ENCODE measurements at places on chromosomes 1 and 21.

DNA sequence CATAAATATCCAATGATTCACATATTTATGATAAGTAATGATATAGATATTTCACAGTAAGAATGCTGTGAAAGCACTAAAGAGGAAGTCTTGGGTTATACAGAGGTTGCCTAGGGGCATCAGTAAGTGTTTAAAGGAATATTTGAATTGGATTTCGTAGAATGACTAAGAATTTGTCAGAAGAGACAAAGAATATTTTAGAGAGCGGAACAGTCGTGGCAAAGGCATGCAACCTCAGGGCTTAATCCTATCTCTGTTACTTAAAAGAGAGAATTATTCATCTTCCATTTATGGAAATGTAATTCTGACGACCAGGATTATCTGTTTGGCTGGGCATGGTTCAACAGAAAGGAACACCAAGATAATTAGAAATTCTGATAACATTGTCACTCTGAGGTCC lies 171.9 kb upstream of the NR5A2 start:
- DNase-seq, result no peak

DNA sequence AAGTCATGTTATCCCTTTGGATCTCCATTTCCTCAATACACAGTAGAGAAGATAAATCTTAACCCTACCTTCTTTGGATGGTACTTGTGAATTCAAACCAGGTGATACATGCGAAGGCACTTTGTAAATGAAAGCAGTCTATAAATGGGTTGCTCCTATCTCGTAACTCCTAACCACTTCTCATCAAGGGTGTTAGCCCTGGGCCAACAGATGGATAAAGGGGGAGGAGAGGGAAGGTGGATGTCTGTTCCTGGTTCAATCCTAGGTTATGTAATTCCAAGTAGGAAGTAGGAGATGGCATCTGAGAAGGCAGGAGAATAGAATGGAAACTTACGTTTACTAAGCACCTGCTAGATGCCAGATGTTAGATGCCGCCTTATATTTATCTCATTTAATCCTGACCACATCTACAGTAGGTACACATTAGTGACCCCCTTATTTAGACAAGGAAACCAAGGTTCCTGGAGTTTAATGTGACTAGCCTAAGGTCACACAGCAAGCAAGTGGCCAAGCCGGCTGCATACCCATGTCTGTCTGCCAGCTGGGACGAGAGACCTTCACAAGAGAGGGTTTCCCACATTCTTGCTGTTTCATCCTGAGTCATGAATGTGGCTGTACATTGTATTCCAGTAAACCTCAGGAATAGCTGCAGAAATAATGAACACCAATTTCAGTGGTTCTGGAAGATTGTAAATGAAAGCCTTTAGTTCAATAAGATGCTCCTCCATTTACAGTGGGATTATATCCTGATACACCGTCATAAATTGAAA lies 47.7 kb downstream of the ELAVL4 start:
- no peak for DNase-seq

GRCh38 chr1:40659649-40659947 lies 5.9 kb downstream of the RIMS3 start:
- no peak for DNase-seq

DNA sequence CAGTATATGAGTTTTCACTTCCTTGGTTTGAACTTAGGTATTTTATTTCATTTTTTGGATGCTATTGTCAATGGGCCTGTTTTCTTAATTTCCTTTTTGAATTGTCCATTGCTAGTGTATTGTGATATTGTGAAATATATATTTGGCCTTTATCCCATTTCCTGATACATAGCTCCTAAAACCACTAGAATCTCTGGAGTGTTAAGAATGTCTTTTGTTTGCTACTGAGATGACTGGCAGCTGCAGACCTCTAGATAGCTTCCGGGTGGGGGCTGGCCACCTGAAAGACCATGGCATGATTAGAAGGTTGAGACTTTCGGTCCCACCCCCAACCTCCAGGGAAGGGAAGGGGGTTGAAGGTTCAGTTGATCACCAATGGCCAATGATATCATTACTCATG lies 245.4 kb downstream of the KCNJ6 start:
- DNase-seq, result no peak

- DNase-seq, result no peak
These were observed 58.9 kb upstream of the CTTNBP2NL start for GRCh38 chr1:112337028-112337531.

DNA sequence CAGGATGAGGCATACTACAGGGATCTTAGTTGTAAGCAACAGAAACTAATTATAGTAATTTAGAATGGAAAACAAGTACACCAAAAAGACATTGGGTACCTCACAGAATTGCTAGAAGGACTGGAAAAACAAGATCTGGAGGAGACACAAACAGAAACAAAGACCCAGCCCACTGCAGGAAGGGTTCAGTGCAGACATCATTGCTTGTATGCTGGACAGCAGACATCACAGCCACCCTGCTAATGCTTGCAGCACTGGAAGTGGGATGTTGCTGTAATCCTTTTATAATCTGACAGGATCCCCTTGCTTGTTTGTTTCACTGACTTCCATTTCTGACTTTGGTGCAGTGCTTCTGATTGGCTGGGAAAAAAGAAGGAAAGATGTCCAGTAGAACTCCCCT lies 111.4 kb upstream of the ZNF678 start:
- DNase-seq, result no peak

Data from stimulated activated CD8-positive, alpha-beta memory T cell treated with anti-CD3 and anti-CD28 coated beads, Interleukin-4, amount 100 ng/mL, for 1 hour (primary cell).